AG08396 (cell line): ENCODE measurements at places on chromosomes 13 and 19.

DNA sequence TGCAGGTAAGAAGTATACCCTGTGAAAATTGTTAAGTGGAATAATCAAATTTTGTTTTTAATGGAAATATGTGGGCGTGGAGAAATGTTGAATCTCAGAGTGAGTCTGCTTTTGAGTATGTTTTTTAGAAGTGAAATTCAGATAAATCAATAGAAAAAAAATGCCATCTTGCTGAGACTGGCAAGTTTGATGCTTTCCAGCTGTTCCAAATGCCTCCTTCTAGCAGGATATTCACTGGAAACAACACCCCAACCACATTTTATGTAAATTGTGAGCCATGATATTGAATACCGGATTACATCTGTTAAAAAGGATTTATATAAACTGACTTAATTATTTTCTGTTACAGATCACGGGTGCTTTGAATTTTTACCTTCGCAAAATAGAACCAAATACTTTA is 115.4 kb downstream of the ITGBL1 start:
- DNase-seq, result no peak

- DNase-seq, result peak; percentile 41
Observed at GRCh38 chr19:43465468-43466120, at the start of gene LYPD3. LYPD3 (minus strand) TSS chr19:43465608; CDS start chr19:43465571, 37 bp downstream.

GRCh38 chr13:29556742-29557141 is 38.7 kb downstream of the SLC7A1 start:
- DNase-seq, result no peak

GRCh38 chr13:31234729-31235128 is 35.0 kb downstream of the B3GLCT start:
- DNase-seq, result no peak

DNA sequence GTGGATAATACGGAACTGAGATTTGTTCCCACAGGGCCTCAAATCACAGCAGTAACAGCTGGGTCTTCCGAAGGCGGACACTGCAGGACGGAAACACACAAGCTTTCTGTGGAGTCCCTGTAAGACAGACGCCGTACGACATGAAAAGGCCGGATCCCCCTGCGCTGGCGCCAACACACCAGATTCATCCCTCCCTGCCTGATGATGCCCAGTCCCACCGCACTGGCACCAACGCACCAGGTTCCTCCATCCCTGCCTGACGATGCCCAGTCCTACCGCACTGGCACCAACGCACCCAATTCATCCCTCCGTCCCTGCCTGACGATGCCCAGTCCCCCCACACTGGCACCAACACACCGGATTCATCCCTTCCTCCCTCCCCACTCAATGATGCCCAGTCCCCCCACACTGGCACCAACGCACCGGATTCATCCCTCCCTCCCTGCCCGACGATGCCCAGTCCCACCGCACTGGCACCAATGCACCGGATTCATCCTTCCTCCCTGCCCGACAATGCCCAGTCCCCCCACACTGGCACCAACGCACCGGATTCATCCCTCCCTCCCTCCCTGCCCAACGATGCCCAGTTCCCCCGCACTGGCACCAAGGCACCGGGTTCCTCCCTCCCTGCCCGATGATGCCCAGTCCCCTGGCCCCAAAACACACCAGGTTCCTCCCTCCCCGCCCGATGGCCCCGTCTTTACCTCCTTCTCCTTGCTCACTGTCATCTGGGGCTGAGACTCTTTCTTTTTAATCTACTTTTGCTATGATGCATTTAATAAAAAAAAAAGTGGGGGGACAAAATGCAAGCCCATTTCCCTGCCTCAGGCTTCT is 55.1 kb downstream of the RASA3 start:
- DNase-seq, result no peak

GRCh38 chr19:29170554-29170953 is 42.4 kb downstream of the UQCRFS1 start:
- DNase-seq, result no peak

DNA sequence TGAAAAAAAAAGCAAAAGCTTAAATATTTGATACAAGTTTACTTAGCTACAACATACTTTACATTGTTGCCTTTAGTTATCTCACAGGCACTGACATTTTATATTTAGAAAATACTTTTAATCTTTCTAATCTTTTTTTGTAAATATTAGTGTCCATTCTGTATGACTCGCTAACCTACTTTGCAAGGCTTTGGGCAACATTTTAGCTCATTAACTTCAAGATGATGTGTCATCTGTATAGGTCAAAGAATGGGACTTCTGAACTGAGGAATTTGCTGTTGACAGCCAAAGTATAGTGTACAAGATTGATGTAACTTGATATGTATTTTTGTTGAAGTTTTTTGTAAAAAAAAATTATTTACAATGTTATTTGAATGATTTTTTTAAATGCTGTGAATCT is 2.7 kb upstream of the C1QTNF9 start:
- DNase-seq, result peak; percentile 87

DNA sequence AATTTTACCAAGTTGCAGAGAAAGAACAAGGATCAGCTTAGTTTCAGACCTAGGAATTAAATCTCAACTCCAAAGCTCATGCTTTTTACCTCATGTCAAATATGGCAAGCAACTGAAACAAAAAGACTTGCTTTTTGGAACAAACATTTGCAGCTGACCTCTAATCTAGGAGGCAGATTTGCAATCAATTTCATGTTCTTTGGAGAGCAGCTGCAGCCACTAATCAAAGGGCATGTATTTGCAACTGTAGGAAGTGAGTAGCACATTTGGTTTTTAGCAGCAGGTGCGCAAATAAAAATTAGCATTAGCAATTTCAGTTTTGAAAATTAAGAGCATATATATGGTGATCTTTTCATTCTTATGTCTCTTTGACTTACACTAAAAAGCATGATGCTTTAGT is 459.3 kb upstream of the SLC10A2 start:
- no peak for DNase-seq

GRCh38 chr19:3146677-3147100 is 10.9 kb downstream of the GNA15 start:
- DNase-seq, result no peak

- no peak for DNase-seq
Observed at GRCh38 chr19:19402656-19403372, 2.7 kb upstream of the GATAD2A start.
